ENCODE measurements at places on chromosomes 6 and 20. TPM values are rescaled to one million over a fixed set of nuclear protein-coding genes. Genes with fewer than 3 reads are reported as not detected.

Gene AIF1
- total RNA-seq: 20.7 TPM

Gene CALHM4
- total RNA-seq: not detected

GRCh38 chr6:44932651-44933091 is 395.5 kb upstream of the RUNX2 start:
- H3K27ac ChIP-seq: no peak overlapping the region
- no peak for DNase-seq
- no peaks in the 10 kb centered on the region for H3K27me3 ChIP-seq
- H3K4me1 ChIP-seq: no peaks in the 10 kb centered on the region
- no peak overlapping the region for H3K4me3 ChIP-seq

DNA sequence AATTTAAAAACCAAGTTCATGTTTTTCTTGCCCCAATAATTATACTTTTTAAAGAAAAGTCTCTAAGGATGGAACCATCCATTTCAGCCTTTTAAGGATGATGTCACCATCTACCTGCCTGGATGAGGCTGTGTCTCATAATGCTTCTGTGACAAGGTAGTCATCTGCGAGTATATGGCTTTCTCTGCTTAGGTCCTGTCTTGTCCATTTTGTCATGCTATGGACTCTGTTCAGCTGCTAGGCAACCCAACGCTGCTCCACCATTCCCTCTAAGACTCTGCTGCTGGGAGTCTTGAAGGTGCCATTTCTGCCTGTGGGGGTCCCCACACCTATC is 459.8 kb upstream of the RUNX2 start:
- H3K36me3 ChIP-seq: no peaks in the 10 kb centered on the region
- no peak for DNase-seq
- no peaks in the 10 kb centered on the region for H3K27me3 ChIP-seq
- H3K4me1 ChIP-seq: no peaks in the 10 kb centered on the region

GRCh38 chr6:20160541-20161283 is 51.6 kb downstream of the MBOAT1 start:
- H3K27me3 ChIP-seq: no peaks in the 10 kb centered on the region
- H3K27ac ChIP-seq: no peak overlapping the region
- H3K36me3 ChIP-seq: no peaks in the 10 kb centered on the region
- H3K4me1 ChIP-seq: no peaks in the 10 kb centered on the region

- H3K4me3 ChIP-seq: no peak overlapping the region
- H3K36me3 ChIP-seq: no peaks in the 10 kb centered on the region
- H3K4me1 ChIP-seq: no peaks in the 10 kb centered on the region
- H3K27me3 ChIP-seq: no peaks in the 10 kb centered on the region
- H3K27ac ChIP-seq: no peak overlapping the region
Observed at GRCh38 chr6:49849213-49849907, 17.0 kb downstream of the CRISP1 start.

All from colonic mucosa (tissue), 4 donors.